Fibroblast of skin of scalp (primary cell): ENCODE measurements at places on chromosomes 1 and 21.

DNA sequence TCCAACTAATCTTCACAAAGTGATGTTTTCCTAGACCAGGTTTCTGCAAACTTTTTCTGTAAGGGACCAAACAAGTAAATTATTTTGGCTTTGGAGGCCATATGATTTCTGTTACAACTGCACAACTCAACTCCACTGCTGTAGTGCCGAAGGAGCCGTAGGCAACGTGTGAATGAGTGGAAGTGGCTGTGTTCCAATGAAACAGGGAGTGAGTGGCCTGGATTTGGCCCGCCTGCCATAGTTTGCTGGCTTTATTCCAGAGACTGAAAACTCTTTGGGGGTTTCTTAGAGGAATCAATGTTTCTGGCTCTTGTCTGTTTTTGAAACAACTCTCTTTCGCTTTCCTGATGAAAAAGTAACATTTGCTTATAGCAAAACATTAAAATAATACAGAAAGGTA, 12.6 kb upstream of the ACTL8 start:
- peak; percentile 26 for DNase-seq

- DNase-seq, result peak; percentile 52
Observed at GRCh38 chr21:27802816-27803475, 836.1 kb upstream of the ADAMTS5 start.

GRCh38 chr1:232602622-232603021, 27.3 kb downstream of the SIPA1L2 start:
- DNase-seq, result no peak

- peak; percentile 29 for DNase-seq
Observed at GRCh38 chr1:241592273-241592958, 47.8 kb downstream of the CHML start.

GRCh38 chr1:85019994-85020393, 23.1 kb upstream of the MCOLN2 start:
- DNase-seq, result peak; percentile 6

GRCh38 chr1:11714831-11715575, 20.9 kb upstream of the AGTRAP start:
- DNase-seq, result no peak

DNA sequence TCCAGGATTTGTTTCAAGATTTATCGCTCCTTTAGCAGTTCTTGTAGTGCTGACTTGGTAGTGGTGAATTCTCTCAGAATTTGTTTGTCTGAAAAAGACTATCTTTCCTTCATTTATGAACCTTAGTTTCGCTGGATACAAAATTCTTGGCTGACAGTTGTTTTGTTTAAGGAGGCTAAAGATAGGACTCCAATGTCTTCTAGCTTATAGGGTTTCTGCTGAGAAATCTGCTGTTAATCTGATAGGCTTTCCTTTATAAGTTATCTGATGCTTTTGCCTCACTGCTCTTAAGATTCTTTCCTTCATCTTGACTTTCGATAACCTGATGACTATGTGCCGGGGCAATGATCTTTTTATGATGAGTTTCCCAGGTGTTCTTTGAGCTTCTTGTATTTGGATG, 28.9 kb downstream of the RPAP2 start:
- no peak for DNase-seq

GRCh38 chr1:7680207-7680954, 90.7 kb upstream of the VAMP3 start:
- DNase-seq, result peak; percentile 56

DNA sequence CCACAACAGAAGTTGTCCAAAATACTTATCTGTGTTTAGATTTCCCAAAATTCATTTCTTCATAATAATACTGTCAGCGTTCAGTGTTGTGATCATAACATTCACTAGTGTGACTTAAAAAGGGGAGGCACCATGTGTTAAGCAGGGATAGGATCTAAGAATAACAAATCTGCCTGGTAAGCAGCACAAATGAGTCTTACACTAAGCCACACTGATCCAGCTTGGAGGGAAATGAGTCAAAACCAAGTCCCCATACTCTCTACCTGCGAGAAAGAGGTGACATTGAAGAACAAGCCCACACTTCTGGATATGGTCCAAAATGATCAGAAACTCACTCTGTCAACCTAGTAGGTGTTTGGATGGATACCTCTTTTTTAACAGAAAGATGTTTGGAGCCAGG, 145.5 kb downstream of the CRB1 start:
- no peak for DNase-seq

- peak; percentile 78 for DNase-seq
Observed at GRCh38 chr1:162855461-162856150, 5.4 kb downstream of the CCDC190 start.
